ENCODE measurements at places on chromosomes 16 and 17. TPM values are rescaled to one million over a fixed set of nuclear protein-coding genes. Genes with fewer than 3 reads are reported as not detected.

Gene TMEM220
- 2.4 TPM for total RNA-seq

Gene CHAD
- 0.34 TPM for total RNA-seq

Gene HIGD1B
- not detected for total RNA-seq

Gene TSEN54
- 24.9 TPM for total RNA-seq

Gene SLC5A11
- 0.22 TPM for total RNA-seq

Gene CLEC16A
- total RNA-seq: 53.4 TPM

Gene STX4
- 106 TPM for total RNA-seq

- no peak for DNase-seq
Measured at GRCh38 chr17:17019891-17020456, 22.3 kb upstream of the MPRIP start.

GRCh38 chr17:78658281-78658785 lies 81.1 kb upstream of the DNAH17 start:
- DNase-seq: no peak

GRCh38 chr16:82585675-82586074 lies 41.1 kb upstream of the CDH13 start:
- DNase-seq: no peak

DNA sequence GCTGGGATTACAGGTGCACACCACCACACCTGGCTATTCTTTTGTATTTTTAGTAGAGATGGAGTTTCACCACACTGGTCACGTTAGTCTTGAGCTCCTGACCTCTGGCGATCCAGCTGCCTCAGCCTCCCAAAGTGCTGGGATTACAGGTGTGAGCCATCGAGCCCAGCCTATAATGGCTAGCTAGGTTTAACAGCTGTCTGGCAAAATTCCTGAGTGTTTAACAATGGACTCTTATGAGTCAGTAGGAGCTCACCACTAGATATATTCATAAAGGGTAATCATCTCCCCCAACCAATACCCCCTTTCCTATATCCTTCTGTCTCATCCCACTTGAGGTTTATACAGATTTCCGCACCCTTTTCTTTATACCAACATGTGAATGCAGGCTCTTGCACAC lies 91.5 kb upstream of the CDH13 start:
- DNase-seq: no peak

GRCh38 chr17:70086516-70086915 lies 11.5 kb downstream of the KCNJ16 start:
- no peak for DNase-seq

DNA sequence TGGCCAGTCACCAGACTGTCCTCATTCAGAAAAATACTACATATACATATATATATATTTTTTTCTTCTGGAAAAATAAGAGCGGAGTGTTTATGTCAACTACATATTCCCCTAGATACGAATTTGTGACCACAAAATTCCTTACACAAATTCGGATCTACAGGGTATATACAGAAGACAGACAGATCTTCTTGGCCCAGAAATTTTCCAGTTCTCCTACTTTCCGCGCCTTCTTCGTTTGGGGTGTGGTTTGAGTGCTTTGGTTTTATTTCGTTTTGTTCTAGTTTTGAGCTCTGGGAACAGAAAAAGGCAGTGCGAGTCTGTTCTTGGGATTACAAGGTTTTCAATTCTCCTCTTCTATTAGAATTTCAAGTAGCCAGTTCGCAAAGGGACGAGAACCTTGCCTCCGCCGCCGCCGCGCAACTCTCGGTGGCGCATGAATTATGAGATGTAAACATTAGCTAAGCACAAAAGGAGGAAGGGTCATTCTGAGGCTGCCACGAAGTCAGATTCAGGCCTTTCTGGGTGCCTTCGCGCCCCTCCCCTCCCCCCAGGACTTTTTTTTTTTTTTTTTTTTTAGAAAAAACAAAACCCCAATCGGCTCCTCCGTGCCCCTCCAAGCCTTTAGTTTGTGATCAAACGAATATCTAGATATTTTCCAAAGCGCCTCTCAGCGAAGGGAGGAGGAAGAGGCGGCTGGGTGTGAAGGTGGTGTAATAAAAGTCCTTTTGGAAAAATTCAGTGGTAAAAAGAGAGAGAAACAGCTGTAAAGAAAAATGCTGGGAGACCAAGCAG lies 1.8 kb upstream of the HOXB4 start:
- no peak for DNase-seq

DNA sequence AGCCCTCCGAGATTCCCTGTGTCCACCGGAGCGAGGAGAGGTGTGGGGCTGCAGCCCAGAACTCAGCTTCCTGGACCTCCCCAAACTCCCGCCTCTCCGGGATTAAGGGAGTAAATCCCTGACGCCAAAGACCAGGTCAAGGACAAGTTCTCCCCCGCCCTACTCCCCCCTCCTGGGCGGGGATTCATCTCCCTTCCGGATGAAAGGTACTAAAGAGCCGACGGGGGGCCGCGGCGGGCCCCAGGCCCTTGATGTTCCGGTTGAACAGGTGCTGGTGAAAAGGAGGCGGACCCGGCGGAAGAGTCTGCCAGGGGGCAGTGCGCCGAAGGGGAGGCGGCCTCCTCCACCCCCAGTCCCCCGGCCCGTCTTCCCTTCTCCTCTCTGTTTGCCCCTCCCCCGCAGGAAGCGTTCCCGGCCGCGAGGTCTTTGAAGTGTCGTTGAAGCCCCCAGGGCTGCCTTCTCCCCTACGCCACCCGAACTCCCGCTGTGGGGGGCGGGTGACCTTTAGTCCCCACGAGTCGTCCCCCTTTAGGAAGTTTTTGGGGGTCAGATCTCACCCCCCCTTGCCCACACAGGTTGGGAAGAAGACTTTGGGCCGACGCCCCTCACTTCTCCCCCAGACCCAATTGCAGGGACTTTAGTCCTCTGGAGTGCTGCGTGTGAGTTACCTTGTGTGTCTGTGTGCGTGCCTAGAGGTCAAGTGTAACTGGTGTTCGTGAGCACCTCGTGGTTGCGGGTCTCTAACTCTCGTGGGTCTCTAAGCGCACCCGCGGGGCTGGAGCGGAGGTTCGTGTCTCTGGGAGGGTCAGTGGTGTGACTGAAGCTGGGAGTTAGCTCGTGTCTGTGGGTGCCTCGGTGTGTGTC lies 1.1 kb upstream of the MLLT6 start:
- peak; percentile 57 for DNase-seq

- no peak for DNase-seq
Measured at GRCh38 chr17:61568219-61569072, 22.6 kb downstream of the NACA2 start.

DNA sequence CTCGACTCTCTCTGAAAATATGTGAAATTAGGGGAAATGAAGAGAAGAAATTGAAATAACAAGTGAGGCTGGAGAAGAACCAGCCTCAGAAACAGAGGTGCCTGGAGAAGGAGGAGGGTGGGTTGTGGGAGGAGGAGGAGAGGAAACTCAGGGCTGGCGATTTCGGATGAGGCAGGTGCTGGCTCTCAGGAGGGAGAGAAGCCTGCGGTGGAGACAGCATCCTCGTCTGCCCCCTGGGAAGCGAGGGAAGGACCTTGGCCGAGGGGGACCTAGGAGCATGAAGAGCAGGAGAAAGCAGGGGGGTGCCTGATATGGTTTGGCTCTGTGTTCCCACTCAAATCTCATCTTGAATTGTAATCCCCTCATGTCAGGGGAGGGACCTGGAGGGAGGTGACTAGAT lies 264.7 kb upstream of the TNRC6C start:
- no peak for DNase-seq

DNA sequence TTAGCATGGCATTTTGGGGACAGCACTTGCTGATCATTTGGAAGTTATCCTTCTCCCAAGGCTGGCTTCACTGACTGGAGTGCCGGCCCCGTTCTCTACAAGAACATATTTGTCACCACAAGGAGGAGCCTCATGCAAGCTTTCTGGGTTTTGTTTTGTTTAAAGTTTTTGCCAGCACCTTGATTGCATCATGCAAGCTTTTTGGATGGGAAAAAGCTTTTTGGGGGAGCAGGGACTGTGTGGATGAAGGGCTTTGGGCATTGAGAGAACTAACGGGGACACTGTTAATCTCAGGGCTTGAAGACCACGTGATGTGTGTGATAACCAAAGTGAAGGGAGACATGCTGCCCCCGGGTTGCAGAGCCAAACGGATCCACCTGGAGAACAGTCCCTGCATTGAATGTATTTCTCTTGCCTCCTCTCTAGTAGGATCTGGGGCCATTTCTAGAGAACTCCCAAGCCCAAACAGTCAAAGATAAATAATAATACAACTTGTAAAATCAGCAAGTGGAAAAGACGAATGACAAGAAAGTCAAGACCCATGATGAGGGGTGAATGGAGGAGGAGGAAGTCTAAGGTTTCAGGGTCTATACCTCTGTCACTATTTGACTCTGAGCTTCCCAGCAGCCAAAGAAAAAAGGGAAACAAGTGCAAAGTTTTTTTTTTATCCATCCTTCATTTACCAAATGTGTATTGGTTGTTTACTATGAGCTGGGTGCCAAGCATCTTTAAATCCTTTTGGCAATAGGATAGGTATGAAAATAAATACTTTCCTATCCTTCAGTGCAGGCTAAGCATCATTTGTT lies 17.2 kb downstream of the TMEM114 start:
- no peak for DNase-seq

DNA sequence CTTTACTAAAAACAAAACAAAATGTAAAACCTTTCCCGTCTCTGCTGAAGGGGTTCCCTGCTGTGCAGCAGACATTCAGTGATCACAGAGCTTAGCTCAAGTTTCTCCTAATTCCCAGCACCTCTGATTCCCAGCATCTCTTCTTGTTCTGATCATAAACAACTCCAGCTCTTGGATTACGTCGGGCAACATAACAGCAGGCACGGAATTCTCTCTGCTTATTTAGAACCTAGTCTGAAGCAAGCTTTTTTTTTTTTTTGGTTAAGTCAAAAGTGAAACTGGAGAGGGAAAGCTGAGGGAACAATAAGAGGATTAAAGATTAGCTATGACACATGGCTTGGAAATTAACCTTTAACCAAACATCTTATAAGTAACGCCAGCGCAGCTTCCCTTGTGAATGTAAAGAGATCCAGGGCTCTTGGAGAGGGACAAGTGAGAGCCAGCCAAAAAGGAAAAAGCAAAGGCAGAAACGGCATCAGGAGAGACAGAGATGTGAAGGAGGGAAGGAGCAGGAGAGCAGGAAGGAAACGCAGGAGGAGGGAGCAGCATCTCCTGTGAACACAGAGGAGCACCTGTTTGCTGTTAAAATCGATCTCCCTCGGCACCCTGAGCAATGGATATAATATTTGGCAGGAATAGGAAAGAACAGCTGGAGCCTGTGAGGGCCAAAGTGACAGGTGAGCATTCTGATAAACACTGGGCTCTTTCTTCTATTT lies at the start of gene BCO1:
Gene BCO1, plus strand, starts transcription at position 394 of the 716 bp plus-strand sequence. Its CDS starts 220 bp downstream, at position 614.
- no peak for DNase-seq

DNA sequence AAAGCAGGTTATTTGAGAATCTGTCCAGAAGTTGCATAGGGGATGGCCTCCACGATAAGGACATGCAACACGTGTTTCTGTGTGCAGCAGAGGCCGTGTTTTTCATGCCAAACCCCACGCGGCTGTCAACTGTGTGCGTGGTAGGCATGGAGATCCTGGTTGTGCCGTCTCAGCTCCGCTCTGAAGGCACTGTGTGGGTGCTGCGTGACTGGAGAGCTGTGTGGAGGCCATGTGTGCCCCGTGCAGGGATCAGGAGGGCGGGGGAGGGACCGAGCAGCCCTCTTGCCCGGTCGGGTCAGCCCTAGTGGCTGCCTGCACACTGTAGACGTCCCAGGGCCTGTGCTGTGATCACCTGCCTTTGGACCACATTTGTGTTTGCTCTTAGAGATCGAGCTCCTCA lies 74.5 kb downstream of the SEC14L1 start:
- no peak for DNase-seq

DNA sequence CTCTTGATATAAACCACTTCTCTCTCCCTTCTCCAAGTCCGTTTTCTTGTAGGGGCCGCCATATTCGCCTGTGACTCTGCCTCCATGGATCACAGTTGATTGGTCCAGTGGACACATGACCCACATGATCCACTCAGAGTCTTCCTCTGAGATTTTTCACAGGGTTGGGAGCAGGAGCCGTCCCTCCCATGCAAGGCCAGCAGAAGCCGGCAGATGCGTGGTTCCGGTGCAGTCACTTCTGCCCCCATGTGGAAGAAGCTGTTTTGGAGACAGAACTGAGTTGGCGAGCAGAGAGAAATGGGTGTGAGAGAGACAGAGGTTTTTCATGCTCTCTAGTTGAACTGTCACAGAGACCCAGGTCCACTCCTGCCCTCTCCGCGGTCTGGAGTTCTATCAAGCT lies 83.3 kb downstream of the C16orf95 start:
- DNase-seq: no peak

DNA sequence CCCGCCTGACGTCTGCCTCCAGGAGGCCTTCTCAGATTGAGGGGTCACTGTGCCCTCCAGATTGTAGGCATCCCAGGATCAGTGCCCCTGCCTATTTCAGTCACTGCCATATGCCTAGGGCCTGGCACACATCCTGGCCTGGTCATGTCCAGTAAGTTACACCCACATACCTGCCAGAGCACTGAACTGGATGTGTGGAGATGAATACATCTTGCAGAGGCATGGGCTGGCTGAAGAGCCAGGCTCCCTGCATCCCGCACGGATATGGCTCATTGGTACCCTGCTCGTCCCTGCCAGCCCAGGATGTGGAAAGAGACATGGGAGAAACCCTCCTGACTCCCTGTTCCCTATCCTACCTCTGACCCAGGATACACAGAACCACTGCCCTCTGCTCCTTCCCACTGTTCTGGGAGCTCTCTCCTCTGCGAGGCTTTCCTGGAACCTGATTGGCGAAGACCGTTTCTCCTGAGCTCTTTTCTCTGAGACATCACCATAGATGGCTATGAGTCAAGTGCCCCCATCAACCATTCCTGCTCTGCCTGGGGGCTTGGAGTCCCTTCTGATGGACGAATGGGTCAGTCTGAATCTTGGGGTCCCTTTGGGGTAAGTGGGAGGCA lies 40.0 kb upstream of the TAC4 start:
- no peak for DNase-seq

DNA sequence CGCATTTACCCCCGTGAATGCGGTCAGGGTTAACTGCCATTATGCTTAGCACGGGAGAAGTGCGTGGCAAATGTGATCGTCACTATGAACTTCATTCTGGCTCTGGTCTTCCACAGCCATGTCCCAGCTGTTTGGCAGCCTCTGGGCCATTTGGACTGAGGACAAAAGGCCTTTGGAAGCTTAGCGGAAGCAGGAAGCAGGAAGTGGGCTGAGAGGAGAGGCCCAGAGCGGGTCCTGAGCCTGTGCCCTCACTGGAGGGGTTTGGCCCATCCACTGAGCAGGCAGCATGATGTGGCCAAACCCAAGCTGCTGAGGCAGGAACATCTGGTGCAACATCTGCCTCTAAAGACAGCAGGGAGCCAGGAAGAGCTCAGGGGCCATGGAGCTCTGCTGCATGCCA lies 345.9 kb downstream of the C16orf95 start:
- no peak for DNase-seq

GRCh38 chr17:39002991-39003715 lies 36.0 kb upstream of the FBXO47 start:
- DNase-seq: no peak

GRCh38 chr16:56306690-56307533 lies 115.6 kb downstream of the GNAO1 start:
- DNase-seq: no peak

DNA sequence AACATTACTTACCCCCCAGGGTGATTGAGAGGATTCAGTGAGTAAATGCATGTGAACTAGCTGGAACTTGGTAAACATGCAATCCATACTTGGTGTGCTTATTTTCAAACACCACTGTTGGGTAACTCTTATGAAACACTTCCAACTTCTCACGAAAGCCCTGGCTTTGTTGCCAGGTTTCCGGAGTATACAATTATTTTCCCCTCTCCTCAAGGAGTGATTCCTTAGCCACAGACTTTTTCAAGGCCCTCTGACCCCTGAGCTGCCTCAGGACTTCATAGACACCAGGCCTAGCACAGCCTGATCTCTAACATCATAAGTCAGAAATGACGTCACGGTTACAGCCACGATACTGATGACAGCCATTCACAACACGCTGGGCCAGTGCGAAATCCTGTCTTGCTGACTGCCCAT lies 27.6 kb downstream of the HSD17B2 start:
- DNase-seq: no peak
